ENCODE measurements at places on chromosomes 2 and 18. TPM values are rescaled to one million over a fixed set of nuclear protein-coding genes. Genes with fewer than 3 reads are reported as not detected.
A peak's percentile ranks its signal among the peaks of the same experiment; 100 is the strongest.

GRCh38 chr2:45009928-45010701 lies 863 bp upstream of the SIX2 start:
- peak; percentile 80 for DNase-seq

DNA sequence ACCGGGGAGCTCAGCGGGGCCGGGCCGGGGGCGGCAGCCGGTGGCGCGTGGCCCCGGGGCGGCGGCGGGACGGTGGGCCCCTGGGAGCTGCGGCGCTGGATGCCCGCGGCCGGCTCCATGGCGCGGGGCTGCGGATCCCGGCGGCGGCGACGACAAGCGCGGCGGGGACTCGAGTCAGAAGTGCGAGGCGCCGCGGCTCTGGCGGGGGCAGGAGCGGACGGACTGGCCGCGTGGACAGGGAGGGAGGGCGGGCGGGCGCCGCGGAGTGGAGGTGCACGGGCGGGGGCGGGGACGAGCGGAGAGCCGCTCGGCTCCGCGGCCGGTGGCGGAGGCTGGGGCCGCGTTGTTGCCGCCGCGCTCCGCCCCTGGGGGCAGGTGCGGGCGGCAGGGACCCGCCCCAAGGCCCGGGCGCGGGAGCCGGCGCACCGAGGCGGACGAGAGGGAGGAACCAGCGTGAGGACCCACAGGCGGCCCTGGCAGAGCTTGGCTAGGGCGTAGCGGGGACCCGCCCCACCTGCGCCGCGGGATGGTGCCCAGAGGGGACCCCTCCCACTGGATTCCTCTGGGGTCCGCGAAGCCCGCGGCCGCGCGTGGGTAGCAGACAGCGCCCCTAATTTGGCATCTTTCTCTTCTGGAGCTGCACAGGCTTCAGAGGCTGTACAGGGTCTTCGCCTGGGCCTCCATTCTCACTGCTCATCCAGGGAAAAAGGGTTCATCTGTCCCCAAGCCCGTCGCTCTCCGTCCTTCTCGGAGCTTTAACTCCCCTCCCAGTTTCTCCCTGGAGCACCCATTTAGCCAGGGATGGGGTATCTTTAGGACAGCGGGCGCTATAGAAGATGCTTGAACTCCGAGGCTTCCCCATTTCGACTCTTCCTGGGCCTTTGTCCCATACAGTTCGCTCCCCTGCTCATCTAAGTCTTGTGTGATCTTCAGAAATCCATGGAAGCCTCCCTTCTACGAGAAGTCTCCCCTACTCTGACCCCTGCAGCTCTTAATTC lies at the start of gene TMEM163:
Gene TMEM163 (minus strand): TSS at position 184 of the 998 bp plus-strand sequence.
- DNase-seq, result no peak

DNA sequence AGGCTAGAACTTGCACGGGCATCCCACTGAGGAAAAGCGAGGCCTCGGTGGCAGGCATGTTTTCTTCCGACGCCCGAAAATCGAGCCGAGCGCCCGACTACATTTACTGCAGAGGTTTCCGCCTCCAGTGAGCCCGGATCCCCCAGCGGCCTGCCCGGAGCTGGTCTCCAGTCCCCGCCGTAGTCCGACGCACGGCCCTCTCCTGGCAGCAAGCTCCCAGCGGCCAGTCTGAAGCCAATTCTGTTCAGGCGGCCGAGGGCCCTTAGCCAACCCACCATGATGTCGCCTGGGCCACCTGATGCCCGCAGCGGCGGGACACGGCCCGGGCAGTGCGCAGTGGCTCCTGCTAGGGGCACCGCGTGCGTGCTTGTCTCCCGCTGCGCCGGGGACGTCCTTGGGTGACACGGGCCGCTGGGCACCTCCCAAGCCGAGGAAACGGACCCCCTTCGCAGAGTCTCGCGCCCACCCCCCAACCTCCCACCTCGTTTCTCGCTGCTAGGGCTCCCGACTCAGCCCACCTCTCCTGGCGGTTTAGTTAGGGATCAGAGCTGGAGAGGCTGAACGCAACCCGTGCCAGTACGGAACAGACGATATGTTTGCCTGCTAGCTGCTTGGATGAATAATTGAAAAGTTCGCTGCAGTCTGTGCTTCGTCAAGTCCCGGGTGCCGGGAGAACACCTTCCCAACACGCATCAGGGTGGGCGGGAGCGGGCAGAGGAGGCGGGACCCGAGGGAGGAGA lies 5.3 kb downstream of the ONECUT2 start:
- DNase-seq, result no peak

Gene TXNDC2
- polyA plus RNA-seq, result not detected

- no peak for DNase-seq
Observed at GRCh38 chr2:201835066-201835465, 28.7 kb downstream of the CDK15 start.

Gene NCK2
- polyA plus RNA-seq, result 20.8 TPM

DNA sequence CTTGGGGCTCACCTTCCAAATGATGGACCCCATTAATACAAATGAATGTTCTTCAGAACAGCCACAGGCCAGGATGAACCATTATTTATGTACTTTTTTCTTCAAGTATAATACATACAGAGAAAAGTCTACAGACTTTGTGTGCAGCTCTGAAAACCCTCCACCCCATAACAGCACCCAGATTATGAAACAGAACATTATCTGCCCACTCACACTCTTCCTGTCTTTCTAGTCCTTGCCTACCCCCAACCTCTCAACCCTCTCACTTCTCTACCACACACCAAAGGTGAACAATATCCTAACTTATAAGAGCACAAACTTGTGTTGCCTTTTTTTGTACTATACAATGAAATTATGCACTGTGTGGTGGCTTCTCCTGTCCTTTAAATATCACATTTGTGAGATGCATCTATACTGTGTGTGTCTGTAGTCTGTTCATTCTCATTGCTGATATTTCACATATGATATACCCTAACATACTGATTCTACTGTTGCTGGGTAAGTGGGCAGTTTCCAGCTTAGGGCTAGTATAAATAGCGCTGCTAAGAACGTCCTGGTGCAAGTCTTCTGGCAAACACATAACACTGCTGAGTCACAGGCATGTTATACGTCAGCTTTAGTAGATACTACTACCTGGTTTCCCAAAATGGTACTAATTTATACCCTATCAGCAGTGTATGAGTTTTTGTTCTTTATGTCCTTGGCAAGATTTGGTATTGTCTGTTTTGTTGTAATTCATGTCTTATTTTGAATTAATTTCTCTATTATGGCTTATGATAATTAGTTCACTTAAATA lies 1.0 kb upstream of the NPHP1 start:
- peak; percentile 33 for DNase-seq

Gene C2orf81
- polyA plus RNA-seq, result 1.3 TPM

DNA sequence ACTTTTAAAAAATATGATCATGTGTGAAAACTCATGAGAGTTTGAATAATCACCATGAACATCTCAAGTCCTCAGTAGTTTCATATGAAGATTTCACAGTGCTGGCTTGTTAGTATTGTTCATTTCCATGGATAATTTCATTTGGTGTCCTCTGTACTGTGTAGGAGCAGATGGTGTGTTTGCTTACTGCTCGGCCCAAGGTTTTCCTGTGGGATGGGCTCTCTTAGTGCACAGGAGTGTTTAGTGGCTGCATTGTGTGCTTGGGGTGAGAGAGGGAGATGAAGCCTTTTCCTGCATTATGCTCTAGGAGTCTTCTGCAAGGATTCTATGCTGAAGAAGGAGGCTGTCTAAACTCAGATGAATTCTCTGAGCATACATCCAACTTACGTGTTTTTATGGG lies 270.6 kb downstream of the SOCS6 start:
- no peak for DNase-seq

Gene MRO
- polyA plus RNA-seq, result 0.22 TPM

- DNase-seq, result no peak
Observed at GRCh38 chr2:221170548-221170947, 401.6 kb downstream of the EPHA4 start.
